ENCODE measurements at places on chromosomes 7 and 10.

GRCh38 chr7:158054611-158055010, 533.0 kb downstream of the PTPRN2 start:
- no peak for DNase-seq

DNA sequence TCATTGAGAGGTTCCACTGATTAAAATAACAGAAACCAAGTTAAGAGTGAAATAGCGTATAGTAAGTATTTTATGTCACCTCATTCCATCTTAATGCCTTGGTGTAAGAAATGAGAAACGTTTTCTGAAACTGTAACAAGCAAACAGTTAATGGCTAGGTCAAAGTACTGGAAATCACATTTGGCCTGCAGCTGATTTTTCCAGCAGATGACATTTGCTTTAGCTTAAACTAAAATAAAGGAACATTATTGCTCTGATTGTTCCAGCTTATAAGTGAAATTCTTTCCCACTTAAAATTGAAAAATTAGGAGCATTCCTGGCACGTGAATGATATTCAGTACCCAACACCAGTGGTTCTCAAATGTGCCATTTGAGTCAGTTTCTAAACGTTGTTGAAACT, 213.6 kb upstream of the DPP6 start:
- DNase-seq, result no peak

DNA sequence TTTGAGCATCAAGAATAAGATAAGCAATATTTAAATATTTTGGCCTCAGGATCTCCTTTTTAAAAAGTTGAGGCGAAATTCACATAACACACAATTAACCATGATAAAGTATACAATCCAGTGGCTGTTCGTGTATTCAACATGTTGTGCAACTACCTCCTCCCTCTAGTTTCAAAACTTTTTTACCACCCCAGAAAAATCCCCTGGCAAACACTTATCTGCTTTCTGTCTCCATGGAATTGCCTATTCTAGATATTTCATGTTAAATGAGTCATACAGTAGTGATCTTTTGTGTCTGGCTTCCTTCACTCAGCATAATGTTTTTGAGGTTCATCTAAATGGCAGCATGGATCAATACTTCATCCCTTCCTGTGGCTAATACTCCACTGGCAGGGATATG, 31.8 kb upstream of the IL15RA start:
- DNase-seq, result no peak

DNA sequence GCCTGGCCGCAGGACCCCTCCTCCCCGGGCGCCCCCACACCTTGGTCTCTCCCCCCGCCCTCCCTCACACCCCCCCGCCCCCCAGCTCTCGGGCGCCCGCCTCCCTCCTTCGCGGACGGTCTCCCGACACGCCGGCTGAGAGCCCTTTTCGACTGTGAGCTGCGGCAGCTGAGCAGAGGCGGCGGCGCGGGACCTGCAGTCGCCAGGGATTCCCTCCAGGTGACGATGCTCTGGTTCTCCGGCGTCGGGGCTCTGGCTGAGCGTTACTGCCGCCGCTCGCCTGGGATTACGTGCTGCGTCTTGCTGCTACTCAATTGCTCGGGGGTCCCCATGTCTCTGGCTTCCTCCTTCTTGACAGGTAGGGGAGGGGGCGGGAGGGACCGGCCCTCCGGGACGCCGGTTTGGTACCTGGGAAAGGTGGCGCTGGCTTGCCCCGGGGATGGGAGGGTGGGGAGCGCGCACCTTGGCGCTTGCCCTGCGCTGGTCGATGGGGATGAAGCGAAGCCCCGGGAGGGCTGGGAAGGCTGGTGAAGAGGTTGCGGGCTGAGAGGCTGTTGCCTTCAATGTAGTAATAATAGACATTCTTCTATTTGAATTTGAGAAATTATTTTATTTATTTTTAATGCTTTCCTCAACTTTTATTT, at the start of gene BMPER:
Gene BMPER, plus strand, starts transcription at position 151 of the 644 bp plus-strand sequence. Its CDS starts 75 bp downstream, at position 226.
- peak; percentile 28 for DNase-seq

DNA sequence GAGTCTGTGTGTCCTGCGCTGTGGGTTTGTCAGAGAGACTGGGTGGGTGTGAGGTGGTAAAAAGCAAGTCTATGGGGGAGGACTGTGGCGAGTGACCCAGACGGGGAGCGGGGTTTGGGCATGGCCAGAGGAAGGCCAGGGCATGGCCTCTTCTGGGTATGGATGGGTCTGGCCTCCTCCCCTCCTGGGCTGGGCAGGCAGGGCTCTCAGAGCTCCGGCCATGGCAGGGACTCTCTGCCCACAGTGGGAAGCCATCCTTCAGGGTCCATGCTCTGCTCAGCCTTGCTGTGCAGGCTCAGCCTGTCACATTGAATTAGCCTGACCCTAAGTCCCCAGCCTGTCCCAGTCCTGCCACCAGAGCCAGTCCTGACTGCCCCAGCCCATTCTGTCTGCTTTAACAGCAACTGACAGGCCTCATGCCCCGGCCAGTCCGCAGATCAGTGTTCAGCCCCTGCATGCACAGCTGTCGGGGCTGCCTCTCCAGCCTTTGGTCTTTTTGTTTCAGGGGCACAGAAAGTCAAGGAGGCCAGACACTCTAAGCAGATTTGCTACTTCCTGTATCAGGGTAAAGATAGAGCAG, 7.9 kb downstream of the ANTXRL start:
- no peak for DNase-seq

DNA sequence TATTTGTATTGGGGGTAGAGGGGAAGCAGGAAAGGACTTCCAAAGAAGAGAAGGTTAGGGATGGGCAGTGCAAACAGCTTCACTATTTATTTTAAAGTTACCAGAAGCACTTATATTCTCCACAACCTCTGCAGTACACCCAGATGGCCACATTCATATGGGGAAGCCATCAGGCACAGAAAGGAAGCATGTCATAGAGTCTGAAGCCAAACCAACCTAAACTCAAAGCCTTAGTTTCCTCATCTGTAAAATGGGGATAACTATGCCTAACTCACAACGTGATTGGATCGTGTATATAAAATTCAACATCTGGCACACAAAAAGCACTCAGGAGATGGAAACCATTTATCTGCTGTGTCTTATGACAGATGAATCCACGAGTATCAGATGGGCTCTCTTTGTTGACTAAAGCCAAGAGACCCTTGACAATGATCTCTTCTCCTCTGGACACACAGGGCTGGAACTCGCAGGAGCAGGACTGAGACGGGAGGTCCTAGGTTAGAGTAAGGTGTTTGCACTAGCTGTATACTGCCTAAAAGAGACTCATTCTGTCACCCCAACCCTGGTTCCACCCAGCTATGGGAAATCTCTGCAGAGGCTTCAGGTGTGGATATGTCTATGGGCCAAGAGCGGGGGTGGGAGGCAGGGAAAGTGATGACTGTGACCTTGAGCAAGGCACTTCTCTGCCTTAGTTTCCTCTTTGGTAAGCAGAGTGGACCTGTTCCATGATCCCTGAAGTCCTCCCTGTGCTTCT, 1.8 kb downstream of the KIAA1549 start:
- no peak for DNase-seq

DNA sequence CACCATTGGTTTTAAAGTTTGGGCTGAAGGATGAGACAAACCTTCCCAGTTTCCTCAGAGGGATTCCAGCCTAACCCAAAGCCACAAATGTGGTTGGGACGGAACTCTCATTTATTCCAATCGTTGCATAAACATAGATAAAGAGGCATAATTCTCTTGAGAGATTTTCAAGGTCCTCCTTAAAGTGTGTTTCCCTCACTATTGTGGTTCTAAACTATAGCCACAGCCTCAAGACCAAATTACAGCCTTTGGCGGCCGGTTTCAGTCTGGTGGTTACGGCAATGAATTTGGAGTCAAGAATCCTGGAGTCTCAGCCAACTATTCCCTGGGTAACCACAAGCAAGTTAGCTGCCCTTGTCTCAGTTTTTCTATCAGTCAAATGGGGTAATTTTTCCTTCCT, 42.6 kb downstream of the SEM1 start:
- DNase-seq, result no peak

DNA sequence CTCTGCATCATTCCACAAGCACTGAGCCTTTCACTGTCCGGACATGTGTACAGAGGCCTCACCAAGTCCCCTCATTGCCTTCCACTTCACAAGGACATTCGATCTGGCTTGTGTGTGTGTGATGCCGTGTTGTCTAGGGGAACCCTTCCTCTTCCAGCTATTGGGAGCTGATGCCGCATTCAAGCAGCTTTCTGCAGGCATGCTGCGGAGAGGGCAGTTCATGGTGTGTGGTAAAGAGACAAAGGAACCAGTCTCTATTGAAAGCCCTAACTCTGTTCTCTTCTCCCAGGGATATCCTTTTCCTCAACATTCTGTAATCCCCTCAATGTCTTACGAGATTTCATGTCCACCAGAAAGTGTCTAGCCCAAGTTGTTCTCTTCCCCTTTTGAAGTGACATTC, 141.6 kb downstream of the ALOX5 start:
- no peak for DNase-seq

DNA sequence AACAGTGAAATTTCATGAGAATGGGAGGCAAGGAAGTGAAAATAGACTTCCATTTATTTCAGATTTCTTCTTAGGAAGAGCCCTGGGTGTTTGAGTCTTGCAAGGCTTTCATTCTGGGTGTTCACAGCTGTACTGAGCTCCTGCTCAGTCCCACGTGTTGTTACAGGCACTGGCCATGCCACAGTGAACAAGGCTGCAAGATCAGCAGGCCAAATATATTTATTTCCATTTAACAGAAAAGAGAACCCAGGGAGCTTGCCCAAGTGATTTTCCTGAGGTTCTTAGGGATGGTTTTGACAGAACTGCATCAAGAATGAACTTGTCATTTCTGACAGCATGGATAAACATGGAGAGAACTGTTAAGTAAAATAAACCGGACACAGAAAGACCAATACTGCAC, 54.5 kb upstream of the CD36 start:
- no peak for DNase-seq
